ENCODE measurements at places on chromosomes 3 and 15. TPM values are rescaled to one million over a fixed set of nuclear protein-coding genes. Genes with fewer than 3 reads are reported as not detected.

The CCR1 gene
- 0.87 TPM for total RNA-seq

The SKIC8 gene
- total RNA-seq = 78.7 TPM

The EOMES gene
- total RNA-seq = not detected

The DHFR2 gene
- 3.7 TPM for total RNA-seq

The TMEM207 gene
- not detected for total RNA-seq

The AKAP13 gene
- 93.7 TPM for total RNA-seq

The CCDC80 gene
- total RNA-seq = 363 TPM

The LEO1 gene
- total RNA-seq = 34.4 TPM

The CADPS gene
- total RNA-seq = 11.9 TPM

The MED12L gene
- total RNA-seq = 0.25 TPM

The CTXN2 gene
- not detected for total RNA-seq

The DNAH12 gene
- under 0.01 TPM for total RNA-seq

The CAMP gene
- total RNA-seq = not detected

The NTRK3 gene
- total RNA-seq = under 0.01 TPM

All from uterine smooth muscle cell (primary cell).